H54 (cell line): ENCODE measurements at places on chromosomes 4 and X.

- DNase-seq = peak; percentile 10
Observed at GRCh38 chr4:10783351-10783750, 98.8 kb upstream of the CLNK start.

- no peak for DNase-seq
Observed at GRCh38 chr4:121658125-121658524, 38.7 kb downstream of the ANXA5 start.

DNA sequence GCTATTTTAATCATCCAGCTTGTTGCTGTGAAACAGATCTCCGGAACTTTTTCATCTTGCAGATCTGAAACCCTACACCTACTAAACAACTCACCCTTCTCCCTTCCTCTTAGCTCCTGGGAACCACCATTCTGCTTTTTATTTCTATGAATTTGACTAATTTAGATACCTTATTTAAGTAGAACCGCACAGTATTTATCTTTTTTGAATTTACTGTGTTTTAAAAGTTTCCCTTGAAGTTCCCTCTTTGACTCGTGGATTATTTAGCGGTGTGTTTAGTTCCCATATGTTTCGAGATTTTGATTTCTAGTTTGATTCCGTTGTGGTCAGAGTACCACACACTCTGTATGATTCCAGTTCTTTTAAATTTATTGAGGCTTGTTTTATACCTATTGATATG is 44.6 kb downstream of the EIF2S3 start:
- no peak for DNase-seq

DNA sequence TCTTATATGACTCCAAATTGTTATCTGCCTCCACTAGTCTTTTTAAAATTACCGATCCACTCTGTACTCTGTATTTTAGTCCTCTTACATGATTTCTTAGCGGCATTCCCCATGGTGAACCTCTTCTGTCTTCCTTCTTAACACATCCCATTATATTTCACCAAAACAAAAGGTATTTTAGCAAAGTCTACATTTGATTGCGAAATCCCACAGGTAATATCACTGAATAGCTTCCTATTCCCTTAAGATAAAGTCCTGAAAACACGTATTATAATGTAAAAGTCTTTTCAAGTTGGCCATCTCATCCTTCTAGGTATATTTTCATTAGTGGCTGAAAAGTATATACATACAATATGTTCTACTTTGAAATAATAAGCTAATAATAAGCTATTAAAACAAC is 2016.0 kb upstream of the IGFBP7 start:
- no peak for DNase-seq

GRCh38 chr4:187135878-187136277 is 412.2 kb upstream of the FAT1 start:
- DNase-seq = no peak

GRCh38 chrX:108900333-108900732 is 164.0 kb upstream of the IRS4 start:
- DNase-seq = no peak

- DNase-seq = no peak
Observed at GRCh38 chrX:22053481-22053880, 21.4 kb downstream of the PHEX start.

DNA sequence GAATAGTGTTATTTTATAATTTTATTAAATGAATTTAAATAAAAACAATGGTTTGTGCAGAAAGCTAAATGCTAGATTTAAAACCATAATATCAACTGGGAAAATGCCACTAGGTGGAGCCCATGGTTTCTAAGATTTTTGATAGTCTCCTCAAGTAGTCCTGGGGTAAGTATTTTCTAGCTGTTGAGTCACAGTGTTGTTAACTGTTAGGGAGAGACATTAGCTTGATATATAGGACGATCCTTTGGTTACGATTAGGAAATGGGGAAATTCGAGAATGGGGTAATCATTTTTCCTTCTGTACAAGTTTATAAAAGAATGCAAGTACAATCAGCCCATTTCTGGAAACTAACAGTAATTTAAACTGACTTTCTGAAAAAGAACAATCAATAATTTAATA is 378.4 kb downstream of the ANKRD50 start:
- DNase-seq = peak; percentile 14

DNA sequence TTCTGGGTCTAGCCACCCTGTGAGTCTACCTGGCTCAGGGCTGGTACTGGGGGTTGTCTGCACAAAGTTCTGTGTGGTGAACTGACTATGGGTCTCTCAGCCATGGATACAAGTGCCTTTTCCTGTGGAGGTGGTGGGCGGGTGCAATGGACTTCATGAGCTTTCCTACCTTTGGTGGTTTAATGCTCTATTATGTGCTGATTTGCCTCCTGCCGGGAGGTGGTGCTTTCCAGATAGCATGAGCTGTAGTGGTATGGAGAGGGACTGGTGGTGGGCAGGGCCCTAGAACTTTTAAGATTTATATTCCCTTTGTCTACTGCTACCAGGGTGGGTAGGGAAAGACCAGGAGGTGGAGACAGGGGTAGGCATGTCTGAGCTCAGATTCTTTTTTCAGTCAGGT is 48.0 kb downstream of the PBDC1 start:
- no peak for DNase-seq

DNA sequence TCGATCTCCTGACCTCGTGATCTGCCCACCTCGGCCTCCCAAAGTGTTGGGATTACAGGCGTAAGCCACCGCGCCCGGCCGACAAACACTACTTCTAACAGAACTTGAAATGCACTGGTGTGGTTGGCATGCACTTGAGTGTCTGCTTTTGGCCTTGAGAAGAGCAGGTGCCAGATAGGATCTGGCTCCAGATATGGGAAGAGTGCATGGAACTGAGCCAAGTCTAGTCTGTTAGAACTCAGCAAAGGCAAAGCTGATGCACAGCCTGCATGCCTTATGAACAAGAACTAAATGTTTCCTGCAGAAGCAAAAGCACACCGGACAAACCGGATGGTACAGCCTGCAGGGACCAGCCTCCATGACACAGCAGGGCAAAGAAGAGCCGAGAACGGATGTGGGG is 35.1 kb upstream of the TBL1X start:
- no peak for DNase-seq

DNA sequence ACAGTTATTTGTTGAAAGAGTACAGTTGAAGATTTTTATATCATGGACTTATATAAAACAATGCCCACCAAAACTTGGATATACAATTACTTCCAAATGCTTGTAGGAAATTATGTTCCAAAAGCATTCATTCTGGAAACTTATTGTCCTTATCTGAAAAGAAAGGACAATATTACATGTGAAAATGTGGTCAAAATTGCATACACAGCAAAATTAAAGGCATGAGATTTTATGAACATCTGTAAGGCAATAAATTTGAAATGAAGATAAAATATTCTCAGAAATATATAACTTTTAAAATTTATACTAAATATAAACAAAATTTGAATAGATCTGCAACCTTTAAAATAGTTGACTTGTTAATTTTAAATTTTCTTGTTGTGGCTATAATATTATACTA is 1173.8 kb downstream of the NLGN4X start:
- DNase-seq = no peak

DNA sequence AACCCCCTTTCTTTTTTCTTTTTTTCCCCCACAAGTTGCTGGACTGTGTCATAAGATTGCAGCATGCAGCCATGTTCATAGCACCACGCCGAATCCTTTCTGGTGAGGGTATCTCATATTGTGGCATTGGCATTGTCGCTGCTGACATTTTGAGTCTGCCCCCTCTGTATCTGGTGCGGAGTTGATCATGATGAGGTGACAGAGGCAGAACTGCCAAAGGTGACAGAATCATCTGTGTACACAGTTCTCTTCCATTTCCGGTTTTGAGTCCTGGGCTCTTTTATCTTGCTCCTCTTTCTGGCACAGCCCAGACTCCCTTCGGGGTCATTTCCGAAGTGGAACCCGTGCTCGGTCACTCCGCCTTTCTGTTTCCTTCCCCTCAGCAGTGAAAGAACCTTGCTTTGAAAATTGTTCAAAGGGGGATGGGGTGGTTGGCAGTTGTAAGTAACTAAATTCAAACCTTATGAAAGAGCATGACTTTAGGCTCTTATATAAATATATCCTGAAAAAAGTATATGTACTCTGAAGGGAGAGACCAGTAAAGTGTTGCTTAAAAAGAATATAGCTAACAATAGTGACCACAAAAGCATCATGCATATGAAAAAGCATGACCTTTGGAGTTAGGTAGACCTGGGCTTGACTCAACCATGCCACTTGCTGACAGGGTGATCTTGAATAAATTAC is 55.0 kb upstream of the BMP2K start:
- DNase-seq = no peak

DNA sequence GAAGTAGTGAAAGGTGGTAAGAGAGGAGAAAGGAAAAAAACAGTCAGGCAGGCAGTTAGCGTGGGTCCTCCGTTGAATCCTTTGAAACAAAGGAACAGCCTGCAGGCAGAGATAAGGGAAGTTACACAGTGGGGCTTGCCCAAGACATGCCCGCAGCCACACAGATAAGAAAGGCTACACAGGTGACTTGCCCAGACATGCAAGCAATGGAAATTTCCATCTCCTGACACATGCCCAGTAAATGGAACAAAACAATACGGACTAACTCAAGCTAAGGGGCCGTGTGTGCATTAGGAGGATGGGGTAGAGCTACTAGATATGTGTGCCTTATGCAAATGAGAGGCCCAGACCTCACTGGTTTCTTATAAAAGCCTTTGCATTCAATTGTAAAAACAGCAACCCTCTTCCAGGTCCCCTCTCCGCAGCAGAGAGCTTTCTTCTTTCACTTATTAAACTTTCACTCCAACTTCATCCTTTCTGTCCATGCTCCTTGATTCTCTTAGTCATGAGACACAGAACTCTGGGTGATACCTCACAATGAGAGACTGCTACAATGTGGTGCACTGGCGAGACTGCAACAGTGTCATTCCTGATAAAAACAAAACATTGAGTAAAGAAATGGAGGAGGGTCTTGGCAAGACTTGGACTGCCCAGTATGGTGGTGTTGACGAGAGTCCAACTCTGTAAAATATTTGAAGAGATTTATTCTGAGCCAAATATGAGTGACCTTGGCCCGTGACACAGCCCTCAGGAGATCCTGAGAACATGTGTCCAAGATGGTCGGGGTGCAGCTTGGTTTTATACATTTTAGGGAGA is 997.4 kb upstream of the PRKX start:
- no peak for DNase-seq

DNA sequence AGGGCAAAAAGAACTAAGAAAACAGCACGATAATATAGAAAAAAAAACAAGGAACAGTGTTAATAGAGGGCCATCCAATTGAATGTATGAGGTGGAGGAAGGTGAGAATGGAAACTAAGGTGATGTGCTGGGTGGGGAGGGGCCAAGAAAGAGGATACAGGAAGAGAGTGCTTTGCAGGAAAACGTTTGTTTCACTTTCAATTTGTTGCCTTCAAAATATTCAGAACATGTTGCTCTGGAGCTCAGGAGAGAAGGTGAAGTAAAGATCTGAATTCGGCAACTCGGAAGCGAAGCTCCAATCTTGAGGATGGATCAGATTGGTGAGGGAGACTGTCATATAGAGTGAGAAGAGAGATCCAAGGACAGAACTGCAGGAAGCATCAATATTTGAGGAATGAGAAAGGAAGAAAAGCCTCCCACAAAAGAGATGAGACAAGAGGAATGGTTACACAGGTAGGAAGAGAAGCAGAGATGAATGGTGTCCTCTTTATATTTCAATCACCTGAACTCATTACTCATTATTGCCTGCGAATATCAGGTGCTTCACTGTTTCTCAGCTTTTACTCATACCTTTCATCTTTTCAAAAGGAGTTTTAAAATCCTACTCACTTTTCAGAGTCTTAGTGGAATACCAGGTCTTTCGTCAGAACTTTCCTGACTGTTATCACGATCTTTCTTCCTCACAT is 14.7 kb upstream of the SEC24D start:
- DNase-seq = no peak

- no peak for DNase-seq
Observed at GRCh38 chrX:147228153-147228552, 413.6 kb upstream of the CXorf51A start.

DNA sequence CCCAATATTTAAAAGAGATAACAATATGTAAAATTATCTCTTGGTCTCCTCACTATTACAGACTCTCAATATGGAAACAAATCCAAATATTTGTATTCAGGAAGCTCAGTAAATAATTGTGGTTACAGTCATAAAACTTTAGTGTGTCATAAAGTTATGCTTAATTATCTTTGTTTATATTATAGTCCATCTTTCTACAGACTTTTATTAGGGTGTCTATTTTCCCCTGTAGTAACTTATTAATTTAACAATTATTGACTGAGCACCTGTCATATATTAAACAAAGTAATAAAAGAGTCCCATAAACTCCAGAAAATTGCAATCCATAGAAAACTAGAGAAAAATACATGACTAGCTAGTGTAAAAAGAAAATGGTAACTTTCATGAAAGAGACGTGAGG is 61.6 kb upstream of the GPM6A start:
- no peak for DNase-seq
